ENCODE measurements at places on chromosomes 4 and X.

GRCh38 chr4:25401066-25401465 is 24.0 kb downstream of the ANAPC4 start:
- DNase-seq: no peak

DNA sequence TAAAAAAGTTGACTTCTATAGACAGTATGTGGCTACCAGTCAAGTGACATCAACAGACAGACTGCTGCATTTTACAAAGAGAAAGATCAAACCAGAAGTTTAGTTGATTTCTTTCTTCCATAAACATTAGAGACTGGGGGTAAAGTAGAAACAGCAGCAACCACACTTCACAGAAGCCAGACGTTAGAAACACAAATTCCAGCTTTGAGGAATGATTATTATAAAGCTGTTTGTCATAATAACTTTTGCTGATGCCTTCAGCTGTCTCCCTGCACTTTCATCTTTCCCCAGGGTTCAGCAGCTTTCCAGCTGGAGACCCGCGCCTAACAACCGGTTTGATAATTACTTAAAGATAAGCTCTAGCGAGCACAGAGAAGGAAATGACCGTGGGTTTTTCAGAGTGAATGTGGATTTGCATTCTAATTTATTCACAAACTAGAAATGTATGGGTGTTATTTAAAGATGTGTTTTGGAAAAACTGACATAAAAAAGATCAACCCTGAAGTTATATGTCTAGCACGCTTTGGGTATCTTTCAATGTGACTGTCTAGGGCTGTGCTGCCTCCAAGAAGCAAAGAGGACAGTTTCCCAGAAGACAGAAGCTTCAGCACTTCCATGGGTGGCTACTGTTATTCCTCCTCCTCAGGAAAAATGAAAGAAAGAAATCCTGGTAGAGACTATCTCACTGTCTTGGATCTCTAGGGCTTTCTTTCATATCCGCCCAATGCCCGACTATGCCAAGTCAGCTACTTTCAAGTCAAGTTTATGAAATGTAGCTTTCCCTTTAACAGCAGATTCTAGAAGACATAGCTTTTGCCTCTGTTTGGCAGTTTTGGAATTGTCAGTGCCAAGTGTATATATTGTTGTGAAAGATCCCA is 15.0 kb upstream of the ENAM start:
- no peak for DNase-seq

DNA sequence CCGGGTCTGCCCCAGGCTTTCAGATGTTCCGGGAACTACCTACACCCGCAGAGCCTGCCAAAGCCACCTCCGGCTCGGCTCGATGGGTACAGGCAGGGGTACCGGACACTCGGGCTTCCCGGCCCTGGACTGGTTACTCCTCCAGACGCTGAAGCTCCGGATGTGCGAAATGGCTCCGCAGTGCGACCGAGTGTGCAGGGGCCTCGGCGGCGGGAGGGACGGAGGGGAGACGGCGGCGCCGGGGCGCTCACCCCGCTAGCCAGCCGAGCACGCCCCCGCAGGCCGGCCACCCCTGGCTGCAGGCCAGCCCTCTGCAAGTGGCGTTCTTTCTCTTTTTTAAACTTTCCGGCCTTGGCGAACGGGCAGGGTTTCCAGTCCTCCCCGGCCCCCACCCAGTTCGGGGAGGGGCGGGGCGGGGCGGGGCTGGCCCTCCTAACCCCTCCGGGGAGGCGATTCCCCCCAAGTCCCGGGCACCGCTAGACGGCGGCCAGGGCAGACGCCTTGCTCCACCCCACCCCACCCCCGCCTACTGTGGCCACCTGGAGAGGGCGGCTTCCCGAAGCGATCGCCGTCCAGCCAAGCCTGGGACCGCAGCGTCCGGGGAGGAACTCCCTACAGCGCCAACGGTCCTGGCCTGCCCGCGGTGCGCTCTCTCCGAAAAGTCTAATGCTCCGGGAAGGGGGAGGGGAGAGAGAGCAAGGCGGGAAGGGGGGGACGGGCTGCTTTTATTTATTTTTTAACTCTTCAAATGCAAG is 7.5 kb downstream of the BCOR start:
- DNase-seq: no peak

GRCh38 chr4:57309658-57310057 is 199.5 kb upstream of the IGFBP7 start:
- DNase-seq: no peak

DNA sequence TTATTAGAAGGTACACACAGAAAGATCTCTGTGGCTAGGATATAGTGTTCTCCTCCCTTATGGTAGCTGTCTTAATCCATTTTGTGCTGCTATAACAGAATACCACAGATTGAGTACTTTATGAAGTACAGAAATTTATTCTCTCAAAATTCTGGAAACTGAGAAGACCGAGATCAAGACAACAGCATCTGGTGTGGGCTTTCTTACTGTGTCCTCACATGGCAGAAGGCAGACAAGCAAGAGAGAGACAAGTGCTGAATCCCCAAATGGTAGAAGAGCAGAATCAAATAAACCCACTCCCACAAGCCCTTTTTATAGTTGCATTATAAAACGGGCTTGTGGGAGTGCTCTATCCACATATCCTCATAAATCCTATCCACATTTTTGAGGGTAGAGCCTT is 373.1 kb downstream of the GABRG1 start:
- no peak for DNase-seq

- no peak for DNase-seq
These were observed 621.1 kb downstream of the BCOR start for GRCh38 chrX:39476604-39477021.

GRCh38 chr4:7068883-7069282 is 1.0 kb upstream of the GRPEL1 start:
- no peak for DNase-seq

DNA sequence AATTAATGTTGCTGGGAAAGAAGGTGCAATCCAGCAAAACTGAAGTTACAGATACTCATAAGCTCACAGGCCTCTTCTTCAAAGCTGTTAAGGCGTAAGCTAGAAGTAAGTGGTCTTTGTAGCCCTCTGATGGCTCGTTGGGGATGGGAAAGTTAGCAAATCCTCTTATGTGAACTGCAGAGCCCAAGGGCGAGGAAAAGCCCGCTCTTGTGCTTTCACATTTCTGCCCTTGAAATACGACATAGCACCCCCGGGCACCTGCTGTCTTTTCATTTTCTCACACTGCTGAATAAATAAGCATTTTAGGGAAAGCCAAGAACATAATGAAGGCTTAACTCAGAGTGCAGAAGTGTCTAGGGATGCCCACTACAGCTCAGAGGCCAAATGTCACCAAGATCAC is 73.1 kb upstream of the SORBS2 start:
- DNase-seq: no peak
